ENCODE measurements at places on chromosomes 5 and 9. TPM values are rescaled to one million over a fixed set of nuclear protein-coding genes. Genes with fewer than 3 reads are reported as not detected.

The PCDHB8 gene
- total RNA-seq: 2.5 TPM

The CSF1R gene
- total RNA-seq: 11.2 TPM

The NDST1 gene
- 59.7 TPM for total RNA-seq

The ADGRV1 gene
- total RNA-seq: not detected

The FRMD3 gene
- total RNA-seq: 121 TPM

The DOK3 gene
- total RNA-seq: 1.6 TPM

The TMCO6 gene
- total RNA-seq: 3.1 TPM

The OXCT1 gene
- total RNA-seq: 93.2 TPM

The HTR1A gene
- not detected for total RNA-seq

The MRPL50 gene
- total RNA-seq: 17.3 TPM

The CDX1 gene
- not detected for total RNA-seq

The PCDHGA8 gene
- total RNA-seq: 8.4 TPM

The TSSK1B gene
- not detected for total RNA-seq

The EEIG1 gene
- total RNA-seq: 29.8 TPM

The RAI14 gene
- 25.5 TPM for total RNA-seq

The MSX2 gene
- total RNA-seq: 1.0 TPM

The EXOC3 gene
- total RNA-seq: 41.8 TPM

The TPPP gene
- 15.8 TPM for total RNA-seq

The PCDHGC5 gene
- total RNA-seq: 4.4 TPM
